ENCODE measurements at places on chromosomes 12 and 14.

DNA sequence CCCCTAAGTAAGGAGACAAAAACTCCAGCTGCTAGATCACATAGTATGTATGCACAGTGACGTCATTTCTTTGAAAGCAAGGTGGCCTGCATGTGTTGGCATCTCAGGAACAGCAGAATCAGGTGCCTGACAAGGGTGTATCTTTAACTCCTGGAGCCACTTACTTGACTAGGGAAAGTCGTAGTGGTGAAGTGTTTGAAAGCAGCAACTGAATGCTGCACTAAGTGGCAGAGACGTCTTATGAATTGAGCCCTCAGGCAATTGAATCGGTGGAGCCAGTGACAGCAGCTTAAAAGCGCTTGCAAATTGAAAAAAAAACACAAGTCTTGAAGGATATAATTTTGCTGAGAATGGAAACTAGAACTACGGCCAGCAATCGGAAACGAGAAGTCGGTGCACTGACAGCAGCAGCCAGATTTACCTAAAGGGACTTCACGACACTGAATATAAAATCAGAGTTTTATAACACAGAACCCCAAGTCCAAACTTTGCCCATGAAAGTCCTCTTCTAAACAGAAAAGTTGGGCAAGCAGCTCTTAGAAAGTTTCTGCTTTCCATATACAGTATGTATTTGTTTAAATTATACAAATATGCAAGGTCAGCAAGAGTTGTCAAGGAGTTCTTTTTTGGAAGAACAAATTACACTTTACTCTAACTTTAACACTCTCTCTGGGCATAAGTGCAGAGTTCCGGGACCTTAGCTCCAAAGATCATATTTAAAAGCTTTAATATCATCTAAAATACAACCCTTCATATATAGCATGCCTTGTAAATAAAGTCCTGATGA lies 1.1 kb downstream of the IGF1 start:
- no peak for DNase-seq

DNA sequence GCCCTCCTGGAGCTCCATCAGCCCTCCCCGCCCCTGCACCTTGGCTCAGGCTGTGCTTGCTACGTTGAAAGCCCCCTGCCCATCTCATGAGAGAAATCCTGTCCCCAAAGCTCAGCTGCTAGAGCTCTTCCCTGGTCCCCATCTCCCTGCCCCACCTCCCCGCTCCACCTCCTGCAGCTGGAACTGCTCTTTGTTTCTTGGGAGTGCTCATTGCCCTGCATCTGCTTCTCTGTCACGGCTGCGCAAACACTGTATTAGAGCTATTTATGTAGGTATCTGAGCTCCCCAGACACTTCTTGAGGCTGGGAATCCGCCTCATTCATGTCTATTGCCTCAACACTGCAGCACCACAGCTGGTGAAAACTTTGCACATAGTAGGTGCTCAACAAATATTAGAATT lies 32.8 kb upstream of the PRIMA1 start:
- DNase-seq: no peak

DNA sequence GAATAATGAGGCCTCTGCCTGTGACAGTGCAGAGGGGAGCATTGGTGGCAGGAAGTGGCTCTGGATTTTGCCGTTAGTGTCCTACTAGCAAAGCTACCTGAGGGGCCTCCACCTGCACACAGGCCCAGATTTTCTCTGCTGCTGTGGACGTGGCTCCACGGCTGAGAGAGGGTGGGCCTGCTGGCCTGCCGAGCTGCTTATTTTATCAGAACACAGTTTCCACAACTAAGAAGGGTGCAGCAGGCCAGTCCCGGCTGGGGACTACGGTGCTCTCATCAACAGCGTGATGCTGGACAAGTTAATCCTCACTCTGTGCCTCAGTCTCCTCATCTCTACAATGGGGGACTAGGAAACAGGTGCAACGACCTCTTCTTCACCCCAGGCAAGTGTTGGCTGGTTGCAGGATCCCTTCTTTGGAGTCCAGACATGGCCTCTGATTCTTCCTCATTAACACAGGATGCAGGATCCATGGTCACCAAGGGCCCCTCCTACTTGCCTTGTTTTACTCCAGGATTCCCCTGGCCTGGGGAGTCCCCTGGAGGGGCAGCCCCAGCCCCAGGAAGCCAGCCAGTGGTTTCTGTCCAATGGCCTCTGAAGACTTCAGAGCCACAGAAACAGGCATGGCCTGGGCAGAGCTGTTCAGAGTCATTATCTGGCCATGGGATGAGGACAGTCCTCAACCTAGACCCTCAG lies 3.3 kb downstream of the FAM181A start:
- DNase-seq: no peak

DNA sequence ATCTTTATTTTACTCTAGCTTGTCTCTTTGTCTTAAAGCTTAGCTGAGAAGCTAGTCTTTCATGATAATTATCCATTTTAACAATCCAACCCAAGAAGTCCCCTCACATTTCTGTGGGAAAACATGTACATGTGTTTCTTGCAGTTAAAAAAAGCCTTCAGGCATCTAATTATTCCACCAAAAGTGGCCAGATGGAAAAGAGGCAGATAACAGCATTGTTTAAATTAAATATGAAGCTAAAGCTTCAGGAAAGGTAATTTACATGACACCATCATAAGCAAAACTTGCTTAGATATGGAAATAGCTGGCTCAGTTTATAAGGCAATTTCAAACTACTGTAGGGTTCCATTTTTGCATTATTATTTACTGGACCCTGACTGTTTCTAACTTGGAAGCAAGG lies 175.4 kb downstream of the UNC79 start:
- no peak for DNase-seq

- no peak for DNase-seq
Measured at GRCh38 chr12:79324571-79324970, 366.2 kb downstream of the PAWR start.

GRCh38 chr12:132259364-132259871 lies 70.0 kb downstream of the GALNT9 start:
- DNase-seq: no peak

DNA sequence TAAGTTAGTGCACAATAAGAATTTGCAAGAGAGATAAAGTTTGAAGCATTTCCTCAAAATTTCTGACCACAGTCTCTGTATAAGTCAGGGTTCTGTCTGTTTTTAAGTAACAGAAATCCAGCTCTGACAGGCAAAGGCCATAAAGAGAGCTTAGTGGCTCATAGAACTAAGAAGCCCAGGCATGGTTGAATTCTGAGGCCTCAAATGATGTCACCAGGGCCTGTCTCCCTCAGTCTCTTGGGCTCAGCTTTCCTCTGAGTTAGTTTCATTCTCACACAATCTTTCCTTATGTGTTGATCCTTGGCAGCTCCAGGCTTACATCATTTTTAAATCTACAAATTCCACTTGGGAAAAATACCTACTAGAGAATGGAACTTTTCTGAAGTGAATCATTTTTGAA lies 173.4 kb upstream of the ATP2B1 start:
- no peak for DNase-seq

DNA sequence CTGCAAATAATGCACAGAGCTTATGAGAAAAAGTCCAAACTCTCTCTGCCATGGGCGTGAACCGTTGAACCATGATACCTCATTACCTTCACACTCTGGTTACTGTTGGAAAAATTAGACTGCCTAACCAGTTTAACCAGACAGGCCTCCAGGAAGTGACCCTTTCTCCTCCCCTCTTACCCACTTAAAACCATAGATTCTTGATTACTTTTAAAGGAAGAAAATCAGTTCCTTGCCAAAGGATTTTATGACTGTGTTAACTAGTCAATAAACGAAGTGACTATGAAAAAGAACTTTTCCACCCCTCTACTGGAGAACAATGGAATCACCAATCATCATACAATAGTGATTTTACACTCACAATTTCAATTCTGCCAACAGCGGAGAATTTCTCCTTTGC lies 254.0 kb upstream of the ATP2B1 start:
- DNase-seq: no peak

DNA sequence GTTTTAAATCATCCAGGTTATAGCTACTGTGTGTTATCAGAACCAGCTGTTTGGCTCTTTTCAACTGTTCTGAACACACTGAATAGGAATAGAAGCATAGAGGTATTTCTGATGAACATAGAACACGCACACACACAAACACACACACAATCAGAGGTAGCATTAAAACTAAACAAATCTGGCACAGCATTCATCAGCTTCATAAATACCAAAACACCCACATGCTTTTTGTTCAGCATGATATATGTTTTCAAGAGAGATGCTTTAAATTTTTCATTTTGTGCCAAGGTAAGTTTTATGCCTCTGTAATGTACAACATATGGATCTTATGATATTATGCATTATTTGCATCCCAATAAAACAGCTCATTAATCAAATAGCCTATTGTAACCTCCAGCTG lies 208.6 kb downstream of the GALC start:
- no peak for DNase-seq

GRCh38 chr14:51109651-51110050 lies 14.7 kb upstream of the TRIM9 start:
- no peak for DNase-seq

DNA sequence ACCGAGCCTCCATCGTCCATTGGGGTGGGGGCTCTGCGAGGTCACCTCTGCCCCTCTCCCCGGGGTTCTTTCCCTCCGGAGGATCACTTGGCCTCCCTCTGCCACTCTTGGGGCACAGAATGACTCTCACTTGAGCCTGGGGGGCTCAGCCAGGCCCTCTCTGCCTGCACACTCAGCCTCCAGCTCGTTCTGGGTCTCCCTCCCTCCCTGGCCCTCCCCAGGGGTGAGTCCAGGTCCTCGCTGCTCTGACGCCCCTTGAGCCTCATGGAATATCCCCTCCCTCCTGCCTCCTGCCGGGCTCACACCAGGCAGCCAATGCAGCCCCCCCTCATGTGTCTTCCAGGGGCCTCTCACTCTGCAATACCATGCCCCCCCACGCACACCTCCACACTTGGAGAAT lies 17.7 kb upstream of the SFSWAP start:
- peak; percentile 41 for DNase-seq

GRCh38 chr12:131988054-131988796 lies 38.5 kb downstream of the EP400 start:
- DNase-seq: peak; percentile 46

DNA sequence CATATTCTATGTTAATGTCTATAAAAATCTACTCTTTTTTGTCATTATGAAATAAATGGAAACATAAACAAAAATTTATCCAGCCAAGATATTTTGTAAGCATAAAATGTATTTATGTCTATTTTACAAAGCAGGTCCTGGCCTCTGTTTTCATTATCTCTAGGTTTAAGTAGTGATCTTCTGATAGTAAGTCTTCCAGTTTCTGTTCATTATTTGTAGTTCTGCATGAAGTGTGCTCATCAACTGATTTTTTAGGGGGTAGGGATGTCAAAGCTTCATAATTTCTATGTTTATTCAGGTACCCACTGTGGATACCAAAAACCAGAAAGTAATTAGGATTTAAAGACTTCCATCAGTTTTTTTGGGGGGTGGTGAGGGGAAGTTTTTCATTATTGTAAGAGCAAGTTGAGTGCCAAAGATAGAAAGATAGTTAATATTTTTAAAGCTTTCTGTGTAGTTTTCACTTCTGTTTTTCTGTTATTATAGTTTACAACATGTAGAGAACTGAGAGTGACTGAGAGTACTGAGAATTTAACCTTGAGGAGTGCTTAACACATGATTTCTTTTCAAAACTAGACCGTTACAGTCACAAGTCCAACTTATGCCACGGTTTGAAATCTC lies 30.6 kb upstream of the LMO3 start:
- DNase-seq: no peak

GRCh38 chr12:108806921-108807320 lies 50.5 kb downstream of the SSH1 start:
- no peak for DNase-seq

- DNase-seq: no peak
Measured at GRCh38 chr12:82507686-82508085, 149.4 kb downstream of the METTL25 start.

GRCh38 chr12:79983986-79984620 lies 49.2 kb upstream of the PPP1R12A start:
- no peak for DNase-seq

GRCh38 chr12:76029982-76030340 lies 1.6 kb downstream of the PHLDA1 start:
- no peak for DNase-seq

GRCh38 chr14:20799892-20800544 lies 2.6 kb downstream of the RNASE1 start:
- peak; percentile 56 for DNase-seq

Measured in ecto neural progenitor cell (in vitro differentiated cells).